Heart right ventricle (tissue), 16 donors: ENCODE measurements at places on chromosomes 5 and 9. TPM values are rescaled to one million over a fixed set of nuclear protein-coding genes. Genes with fewer than 3 reads are reported as not detected.

Gene PDE6A
- polyA plus RNA-seq: 0.06 TPM

Gene MARCHF11
- polyA plus RNA-seq: 0.59 TPM

Gene NDST1
- polyA plus RNA-seq: 15.9 TPM

Gene CMYA5
- polyA plus RNA-seq: 202 TPM

Gene RNF208
- polyA plus RNA-seq: 83.8 TPM

Gene ZDHHC11B
- 20.1 TPM for polyA plus RNA-seq

Gene NPR2
- polyA plus RNA-seq: 25.5 TPM

Gene RFX3
- 1.8 TPM for polyA plus RNA-seq

Gene DDX4
- polyA plus RNA-seq: not detected
